ENCODE measurements at places on chromosomes 16 and 17. TPM values are rescaled to one million over a fixed set of nuclear protein-coding genes. Genes with fewer than 3 reads are reported as not detected.

Gene HSDL1
- total RNA-seq: 13.3 TPM

Gene ABCC11
- total RNA-seq: not detected

Gene HASPIN
- 12.7 TPM for total RNA-seq

Gene SDR42E2
- total RNA-seq: not detected

GRCh38 chr17:46984892-46985291 is 5.8 kb upstream of the RPRML start:
- no peak for DNase-seq

- no peak for DNase-seq
Measured at GRCh38 chr16:9062301-9062700, 29.1 kb upstream of the HAPSTR1 start.

Gene NHLRC4
- not detected for total RNA-seq

DNA sequence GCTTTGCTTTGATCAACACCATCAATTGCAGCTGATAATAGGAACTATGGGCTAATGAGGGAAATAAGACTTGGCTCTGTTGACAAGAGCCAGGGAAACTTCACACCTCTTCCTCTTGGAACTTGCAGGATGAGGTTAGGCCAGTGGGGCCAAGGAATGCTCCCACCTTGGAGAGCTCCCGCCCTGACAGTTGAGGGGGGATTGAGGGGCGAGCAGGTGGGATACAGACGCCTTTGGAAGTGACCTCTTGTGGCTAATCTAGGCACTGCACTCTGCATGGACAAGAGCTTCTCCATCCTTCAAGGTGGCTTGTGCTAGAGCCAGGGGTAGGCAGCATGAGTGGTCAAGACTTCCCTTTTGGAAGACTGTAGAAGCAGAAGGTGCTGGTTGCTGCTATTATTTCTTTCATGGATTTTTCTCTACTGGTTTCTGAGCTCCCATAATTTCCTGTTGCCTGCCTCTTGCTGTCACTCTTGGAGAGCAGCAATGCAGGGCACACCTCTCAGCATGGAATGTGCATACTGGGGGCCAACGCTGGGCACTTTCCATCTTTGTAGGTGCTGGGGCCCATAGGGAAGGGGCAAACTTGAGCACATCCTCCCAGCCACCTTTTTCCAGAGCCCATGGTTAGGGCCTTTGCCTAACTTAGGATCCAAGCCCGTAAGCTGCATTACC is 2.3 kb upstream of the PHF12 start:
- DNase-seq: peak; percentile 54

GRCh38 chr17:81701288-81702071 is 1.7 kb upstream of the MRPL12 start:
- peak; percentile 25 for DNase-seq

GRCh38 chr16:55760310-55761001 is 72.4 kb downstream of the CES1 start:
- DNase-seq: no peak

Gene SPN
- not detected for total RNA-seq

Gene TNFRSF17
- not detected for total RNA-seq

GRCh38 chr16:14448879-14449278 is 181.2 kb downstream of the PARN start:
- no peak for DNase-seq

DNA sequence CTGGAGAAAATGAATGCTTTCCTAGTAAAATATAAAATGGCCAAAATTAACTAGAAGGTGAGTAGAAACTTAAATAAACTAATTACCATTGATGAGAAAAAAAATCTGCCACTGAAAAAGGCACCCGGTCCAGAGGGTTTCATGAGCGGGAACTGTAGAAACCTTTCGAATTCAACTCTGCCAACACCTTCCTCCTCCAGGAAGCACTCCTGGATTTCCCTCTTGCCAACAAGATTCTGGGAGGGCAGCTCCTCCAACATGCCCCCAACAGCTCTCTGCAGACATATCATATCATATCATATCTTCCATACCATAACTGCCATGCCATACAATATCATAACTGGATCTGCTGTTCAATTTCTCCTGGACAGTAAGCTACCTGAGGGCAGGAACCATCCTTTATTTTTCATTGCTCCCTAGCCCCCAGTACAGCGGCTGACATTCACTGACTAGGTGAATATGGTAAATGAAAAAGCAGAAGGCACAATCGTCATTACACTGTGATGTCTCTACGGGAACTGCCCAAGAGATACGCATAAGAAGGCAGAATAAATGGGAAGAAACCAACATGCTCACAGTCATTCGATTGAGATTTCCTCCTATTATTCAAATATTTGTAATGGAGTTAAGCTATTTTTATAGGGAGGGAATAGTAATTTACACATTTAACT is 9.2 kb downstream of the ARHGAP27 start:
- DNase-seq: peak; percentile 44

GRCh38 chr17:57440522-57441269 is 184.4 kb downstream of the MSI2 start:
- DNase-seq: peak; percentile 70

DNA sequence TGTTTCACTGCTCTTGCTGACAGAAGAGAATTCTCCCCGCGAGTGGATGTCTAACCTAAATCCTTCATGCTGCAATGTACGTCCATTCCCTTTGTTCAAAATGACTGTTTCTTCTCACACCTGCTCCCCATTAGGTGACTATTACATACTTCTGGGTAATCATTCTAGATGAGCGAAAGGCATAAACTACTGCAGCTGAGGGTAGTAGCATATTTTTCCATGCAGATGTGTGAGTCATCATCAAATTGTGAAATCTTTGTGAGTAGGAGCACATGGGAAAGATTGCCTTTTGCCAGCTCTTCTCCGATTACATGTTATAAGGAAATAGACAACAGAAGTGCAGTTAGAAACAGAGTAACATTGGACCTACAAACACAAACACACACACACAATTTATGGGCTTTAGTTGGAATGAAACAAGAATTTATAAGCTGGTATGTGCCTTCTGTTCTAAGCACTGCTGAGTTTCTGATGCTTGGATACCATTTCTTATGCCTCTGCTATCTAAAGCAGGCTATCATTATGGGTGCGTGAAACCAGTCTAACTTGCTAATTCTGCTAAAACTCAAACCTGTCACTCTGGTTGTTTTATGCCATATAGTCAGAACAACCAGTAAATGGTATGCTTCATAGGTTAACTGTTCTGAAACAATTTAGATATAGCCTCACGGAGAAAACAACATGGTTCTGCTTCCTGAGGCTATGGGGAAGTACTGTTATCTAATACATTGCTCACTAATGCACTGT is 346.9 kb upstream of the PSMD7 start:
- peak; percentile 60 for DNase-seq

- DNase-seq: peak; percentile 38
Measured at GRCh38 chr17:68763562-68763961, 162.4 kb upstream of the FAM20A start.

Gene OR4D2
- total RNA-seq: not detected

- peak; percentile 74 for DNase-seq
Measured at GRCh38 chr17:32909787-32910369, 18.1 kb upstream of the TMEM98 start.

GRCh38 chr17:17570140-17570797 is 21.2 kb downstream of the PEMT start:
- DNase-seq: peak; percentile 72

GRCh38 chr17:17890773-17891759 is 54.3 kb upstream of the SREBF1 start:
- peak; percentile 73 for DNase-seq

Gene FA2H
- 6.2 TPM for total RNA-seq

Gene KRTAP4-9
- total RNA-seq: not detected

- DNase-seq: no peak
Measured at GRCh38 chr16:15611610-15612009, 31.3 kb downstream of the MARF1 start.

DNA sequence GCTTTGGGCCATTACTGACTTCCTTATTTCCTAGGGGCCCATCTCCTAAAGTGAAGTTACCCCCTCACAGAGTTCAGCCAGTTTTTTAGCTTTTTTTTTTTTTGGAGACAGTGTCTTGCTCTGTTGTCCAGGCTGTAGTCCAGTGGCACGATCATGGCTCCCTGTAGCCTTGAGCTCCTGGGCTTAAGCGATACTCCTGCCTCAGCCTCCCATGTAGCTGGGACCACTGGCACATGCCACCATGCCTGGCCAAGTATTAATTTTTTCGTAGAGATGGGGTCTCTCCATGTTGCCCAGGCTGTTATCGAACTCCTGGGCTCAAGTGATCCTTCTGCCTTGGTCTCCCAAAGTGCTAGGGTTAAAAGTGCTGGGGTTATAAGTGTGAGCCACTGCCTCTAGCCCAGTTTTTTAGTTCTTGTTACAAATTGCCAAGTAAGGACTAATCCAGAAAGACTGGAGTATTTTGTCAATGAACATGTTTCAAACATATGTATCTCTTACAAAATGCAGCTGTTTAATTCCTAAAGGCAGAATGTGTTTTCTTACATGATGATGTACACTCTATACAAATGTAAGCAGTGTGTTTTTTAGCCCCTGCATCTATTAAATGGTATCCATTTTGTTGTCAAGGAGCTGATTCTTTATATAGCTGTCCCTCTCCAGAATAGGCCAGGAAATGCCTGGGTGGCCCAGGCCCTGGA is 49.1 kb upstream of the IL34 start:
- DNase-seq: no peak

Gene SLC16A6
- 1.2 TPM for total RNA-seq

DNA sequence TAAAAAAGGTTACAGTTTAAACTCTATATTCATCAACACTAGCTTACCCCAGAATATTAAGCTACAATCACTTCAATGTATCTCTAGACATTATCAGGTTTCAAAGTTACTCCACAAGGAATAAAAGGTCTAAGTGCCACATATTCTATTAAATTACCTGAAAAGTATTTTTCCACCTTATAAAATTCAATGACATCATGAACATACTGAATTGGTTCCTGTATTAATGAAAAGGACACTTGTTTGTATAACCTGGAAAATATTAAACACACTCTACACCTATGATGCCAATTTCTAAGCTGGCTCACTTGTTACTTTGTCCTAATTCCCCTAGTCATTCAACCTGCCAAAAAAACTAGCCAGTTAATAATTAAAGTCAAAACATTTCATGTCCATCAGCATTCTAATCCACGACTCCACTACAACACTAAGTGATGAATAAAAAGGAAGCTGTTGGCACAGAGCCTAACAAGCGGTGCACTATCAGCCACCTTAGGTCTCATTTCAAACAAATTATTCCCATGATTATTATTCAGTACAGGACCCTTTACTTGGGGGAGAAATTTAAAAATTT is 12.2 kb downstream of the MED13 start:
- no peak for DNase-seq

Gene LGALS9B
- not detected for total RNA-seq

Gene TP53I13
- total RNA-seq: 45.0 TPM

GRCh38 chr17:60802377-60802776 is 124.7 kb downstream of the BCAS3 start:
- DNase-seq: no peak

Gene TBC1D3G
- total RNA-seq: not detected

DNA sequence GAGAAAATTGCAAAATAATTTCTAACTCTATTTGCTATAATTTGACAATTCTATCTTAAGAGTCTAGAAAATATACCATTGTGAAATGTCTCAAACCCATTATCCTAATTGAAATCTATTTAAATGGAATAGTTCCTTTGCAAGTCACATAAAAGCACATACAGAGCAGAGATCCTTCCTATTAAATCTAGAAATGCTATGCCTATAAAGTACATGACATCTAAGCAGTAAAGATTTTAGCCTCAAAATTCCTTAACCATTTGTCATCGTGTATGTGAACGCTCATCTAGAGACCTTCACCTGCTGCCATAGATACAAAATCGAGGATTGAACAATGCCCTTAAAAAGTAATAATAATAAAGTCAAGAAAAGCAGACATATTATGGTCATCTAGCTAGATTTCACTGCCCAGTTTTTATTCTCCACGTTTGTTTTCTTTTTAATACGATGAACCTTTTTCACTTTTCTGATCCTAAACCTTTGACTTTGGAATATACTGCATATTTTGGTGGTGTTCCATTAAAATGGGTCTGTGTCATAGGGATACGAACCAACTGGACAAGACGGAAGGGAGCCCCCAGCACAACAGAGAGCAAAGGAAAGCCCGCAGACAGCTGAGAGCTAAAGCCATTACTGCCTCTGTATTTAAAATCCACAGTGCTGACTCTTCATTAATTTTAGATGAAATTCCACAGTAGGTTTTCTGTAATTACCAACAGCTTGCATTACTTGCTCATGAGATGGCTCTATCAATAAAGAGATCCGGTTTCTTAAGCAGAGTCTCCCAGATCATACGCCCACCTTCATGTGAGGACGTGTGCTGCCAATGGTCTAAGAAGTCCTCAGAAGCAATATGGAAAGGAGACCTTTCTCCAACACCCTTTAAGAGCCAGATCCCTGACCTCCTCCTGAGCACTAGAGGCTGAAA is 17.6 kb downstream of the TEX2 start:
- peak; percentile 95 for DNase-seq

Gene TMEM238L
- total RNA-seq: not detected

GRCh38 chr17:65850486-65850885 is 289.0 kb upstream of the AXIN2 start:
- peak; percentile 93 for DNase-seq

- DNase-seq: peak; percentile 92
Measured at GRCh38 chr17:72560303-72561247, 439.8 kb downstream of the SOX9 start.

Measured in PC-3 (cell line).